Hippocampal formation (tissue), 2 donors: ENCODE measurements at places on chromosomes 4 and X.

- DNase-seq: no peak
Measured at GRCh38 chr4:25163196-25163595, 2.9 kb upstream of the SEPSECS start.

DNA sequence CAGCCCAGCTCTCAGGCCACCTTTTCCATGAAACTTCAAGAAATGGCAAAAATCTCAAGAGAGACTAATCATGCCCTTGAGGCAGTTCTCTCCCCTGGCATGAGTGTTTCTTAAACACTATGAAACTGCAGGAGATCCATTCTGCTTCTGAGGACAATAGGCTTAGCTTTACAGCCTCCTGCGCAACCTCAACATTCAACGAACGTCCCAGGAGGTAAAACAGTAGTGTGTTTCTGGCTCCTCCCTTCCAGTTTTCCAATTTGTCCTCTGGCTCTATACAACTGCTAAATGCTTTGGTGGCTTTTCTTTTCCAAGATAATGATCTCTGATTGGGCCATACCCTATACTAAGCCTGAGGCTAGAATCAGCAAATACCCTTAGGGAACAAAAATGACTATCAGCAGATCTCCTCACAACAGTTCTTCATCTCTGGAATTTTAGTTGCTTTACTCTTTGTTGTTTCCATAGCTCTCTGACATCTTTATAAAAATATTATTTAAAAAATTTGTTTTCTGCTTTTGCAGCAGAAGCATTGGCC lies 87.0 kb upstream of the FAT1 start:
- DNase-seq: no peak

DNA sequence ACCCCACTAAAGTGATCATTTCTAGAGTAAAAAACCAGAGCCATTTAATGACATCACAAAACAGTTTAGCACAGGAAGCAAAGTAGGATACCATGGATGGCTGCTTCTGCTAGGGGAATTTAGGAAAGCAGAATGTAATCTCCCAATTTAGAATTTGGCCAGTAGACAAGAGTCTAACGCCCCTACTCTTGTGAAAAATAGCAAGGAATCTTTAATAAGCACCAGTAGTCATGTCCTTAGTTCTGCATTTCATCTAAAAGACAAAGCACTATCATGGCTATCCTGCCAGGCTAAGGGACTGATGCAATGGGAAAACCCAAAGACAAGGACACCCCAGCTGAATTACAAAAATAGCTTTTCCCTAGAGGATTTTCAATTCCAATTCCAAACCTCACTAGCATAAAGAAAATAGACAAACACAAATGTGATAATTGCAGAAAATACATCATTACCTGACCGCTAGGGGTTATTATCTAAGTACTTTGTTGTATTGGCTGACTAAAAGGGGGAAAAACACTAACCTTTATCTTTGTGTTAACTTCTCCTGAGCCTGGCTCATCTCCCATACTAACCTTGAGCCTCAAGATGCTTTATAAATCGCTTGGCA lies 2.6 kb upstream of the AMMECR1 start:
- DNase-seq: no peak

GRCh38 chr4:1958276-1959103 lies 50.3 kb downstream of the NELFA start:
- DNase-seq: no peak

DNA sequence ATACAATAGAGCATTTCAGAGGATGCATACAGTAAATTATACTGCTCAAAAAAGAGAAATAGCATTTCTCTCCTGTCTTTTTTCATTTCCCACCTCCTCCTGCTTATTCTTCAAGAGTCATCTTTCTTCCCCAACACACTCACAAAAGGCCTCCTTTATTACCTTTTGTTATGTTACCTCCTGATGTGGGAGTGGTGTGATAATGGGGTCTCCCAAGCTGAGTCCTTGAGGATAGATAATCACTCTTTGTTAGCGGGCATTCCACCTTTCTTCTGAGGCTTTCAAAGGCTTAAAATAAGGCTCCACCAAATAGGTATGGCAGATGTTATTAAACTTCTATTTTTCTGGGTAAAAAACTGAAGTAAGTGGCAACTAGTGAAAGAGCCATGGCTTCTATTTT lies 159.8 kb downstream of the CPEB2 start:
- DNase-seq: no peak

GRCh38 chr4:79178760-79179159 lies 147.1 kb downstream of the NAA11 start:
- no peak for DNase-seq

DNA sequence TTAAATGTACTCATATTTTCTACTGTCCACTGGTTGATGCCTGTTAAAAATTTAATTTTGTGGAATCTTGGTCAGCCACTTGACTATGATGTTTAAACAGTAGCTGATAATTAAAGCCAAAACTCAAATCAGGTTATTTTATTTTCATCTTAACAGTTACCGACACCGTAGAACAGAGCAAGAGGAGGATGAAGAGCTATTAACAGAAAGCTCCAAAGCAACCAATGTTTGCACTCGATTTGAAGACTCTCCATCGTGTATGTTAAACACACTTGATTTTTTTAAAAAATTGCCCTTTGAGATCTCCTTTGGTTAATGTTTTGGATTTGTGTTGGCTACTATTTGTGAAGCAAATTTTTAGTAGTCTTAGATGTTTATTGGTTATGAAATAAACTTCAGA lies 10.7 kb downstream of the SMARCA5 start:
- no peak for DNase-seq

DNA sequence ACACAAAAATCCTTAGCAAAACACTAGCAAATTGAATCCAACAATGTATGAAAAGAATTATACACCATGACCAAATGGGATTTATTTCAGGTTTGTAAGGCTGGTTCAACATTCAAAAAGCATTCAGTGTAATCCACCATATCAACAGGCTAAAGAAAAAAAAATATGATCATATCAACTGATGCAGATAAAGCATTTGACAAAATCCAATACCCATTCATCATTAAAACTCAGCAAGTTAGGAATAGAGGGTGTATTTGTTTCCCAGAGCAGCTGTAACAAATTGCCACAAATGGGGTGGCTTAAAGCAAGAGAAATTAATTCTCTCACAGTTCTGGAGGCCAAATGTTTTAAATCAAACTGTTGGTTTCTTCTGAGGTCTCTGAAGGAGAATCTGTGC lies 10.7 kb downstream of the VSIG1 start:
- no peak for DNase-seq

DNA sequence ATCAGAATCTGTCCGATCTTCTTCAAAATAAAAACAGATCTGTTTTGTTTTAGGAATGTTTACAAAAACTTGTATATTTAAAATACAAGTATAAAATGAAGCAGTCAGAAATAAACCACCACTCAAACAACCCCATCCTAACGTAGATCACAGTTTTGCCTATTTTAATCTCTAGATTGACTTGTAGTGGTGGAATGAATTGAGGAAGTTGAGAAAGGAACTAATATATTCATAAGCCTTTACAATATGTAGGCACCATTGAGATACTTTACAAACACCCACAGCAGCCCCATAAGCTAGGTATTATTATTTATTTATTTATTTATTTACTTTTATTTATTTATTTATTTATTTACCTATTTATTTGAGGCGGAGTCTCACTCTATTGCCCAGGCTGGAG lies 52.3 kb upstream of the KLF3 start:
- DNase-seq: no peak

DNA sequence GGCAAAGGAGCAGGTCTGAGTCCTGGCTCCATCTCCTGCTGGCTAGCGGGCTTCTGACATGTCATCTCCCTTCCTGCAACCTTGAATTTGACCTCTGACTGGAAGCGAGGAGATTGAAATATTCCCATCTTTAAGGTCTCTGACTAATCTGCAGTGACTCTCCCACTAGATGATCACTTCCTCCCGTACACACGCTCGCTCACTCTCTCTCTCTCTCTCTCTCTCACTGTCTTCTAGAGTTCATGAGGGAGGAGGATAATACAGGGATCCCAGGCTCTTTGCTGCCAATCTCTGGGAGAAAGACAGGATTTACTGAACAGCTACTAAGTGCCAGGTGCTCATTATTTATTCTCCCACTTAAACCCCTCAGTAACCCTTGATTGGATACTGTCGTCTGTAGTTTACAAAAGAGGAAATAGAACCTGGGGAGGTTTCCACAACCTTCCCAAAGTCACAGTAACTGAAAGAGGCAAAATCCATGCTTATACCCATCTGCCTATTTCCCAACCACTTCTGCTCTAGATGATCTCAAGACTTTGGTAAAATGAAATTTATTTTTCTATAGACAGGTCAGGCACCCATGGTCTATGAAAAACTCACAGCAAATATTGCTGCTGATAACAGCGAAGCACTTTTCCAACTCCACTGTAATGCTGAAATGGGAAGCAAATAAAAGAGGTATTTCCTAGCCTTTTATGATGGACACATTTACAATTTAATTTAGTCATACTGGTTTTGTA lies 193.5 kb upstream of the C1QTNF7 start:
- no peak for DNase-seq

DNA sequence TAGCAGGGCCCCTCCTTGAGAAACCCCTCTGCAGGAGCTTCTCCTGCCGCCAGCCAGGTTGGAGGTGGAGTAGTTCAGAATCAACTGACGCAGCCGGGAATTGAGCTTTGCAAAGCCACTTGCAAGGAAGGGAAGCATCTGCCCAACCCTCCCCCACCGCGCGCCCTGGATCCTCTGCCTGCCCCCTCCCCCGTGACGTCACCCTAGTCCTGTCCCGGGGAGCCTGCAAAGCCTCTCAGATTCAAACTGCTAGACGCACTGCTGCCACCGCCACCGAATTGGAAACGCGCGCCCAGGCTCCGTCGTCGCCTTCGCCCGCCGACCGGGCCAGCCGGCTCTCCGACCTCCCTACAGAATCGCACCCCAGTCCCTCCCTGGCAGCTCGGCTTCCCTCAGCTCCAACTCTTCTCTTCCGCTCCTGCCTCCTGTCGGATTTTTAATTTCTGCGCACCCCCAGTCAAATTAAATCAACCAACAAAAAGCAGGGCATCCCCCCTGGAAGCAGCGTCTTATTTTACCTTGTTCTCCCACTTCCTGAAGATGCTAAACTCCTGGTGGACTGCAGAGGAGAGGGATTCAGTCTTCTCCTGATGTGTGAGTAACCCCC lies 3.8 kb downstream of the SLITRK2 start:
- peak; percentile 57 for DNase-seq

- DNase-seq: no peak
Measured at GRCh38 chr4:121472937-121473721, 92.3 kb upstream of the QRFPR start.

- DNase-seq: no peak
Measured at GRCh38 chr4:155819066-155819465, 47.0 kb downstream of the ASIC5 start.

DNA sequence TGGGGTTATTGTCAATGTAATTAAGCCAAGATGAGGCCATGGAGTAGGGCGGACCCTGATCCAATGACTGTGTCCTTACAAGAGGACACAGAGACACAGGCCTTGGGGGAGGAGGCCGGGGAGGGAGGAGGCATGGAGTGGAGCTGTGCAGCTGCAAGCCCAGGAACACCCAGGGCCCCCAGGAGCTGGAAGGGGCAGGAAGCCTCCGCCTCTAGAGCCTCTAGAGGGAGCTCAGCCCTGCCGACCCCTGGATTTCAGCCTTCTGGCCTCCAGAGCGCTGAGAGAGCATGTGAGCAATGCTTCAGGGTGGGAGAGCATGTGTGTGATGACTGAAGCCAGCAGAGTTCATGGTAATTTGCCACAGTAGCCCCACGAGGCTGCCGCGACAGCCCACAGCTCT lies 234.6 kb downstream of the AFAP1 start:
- DNase-seq: no peak

DNA sequence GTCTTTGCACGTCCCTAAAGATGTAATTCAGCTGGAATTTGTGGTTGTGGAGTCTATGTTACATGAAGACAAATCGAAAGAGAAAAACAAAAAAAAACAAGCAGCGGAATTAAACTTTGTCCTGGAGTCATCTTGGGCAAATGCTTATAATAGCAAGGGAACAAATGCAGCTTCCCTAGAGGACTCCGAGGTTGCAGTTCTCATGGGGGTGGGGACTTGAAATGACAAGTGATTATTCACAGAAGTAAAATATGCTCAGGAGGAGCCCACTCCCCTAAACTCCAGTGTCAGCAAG lies 362.4 kb downstream of the ARHGAP24 start:
- DNase-seq: no peak

GRCh38 chr4:38872620-38873019 lies 5.0 kb downstream of the FAM114A1 start:
- no peak for DNase-seq

DNA sequence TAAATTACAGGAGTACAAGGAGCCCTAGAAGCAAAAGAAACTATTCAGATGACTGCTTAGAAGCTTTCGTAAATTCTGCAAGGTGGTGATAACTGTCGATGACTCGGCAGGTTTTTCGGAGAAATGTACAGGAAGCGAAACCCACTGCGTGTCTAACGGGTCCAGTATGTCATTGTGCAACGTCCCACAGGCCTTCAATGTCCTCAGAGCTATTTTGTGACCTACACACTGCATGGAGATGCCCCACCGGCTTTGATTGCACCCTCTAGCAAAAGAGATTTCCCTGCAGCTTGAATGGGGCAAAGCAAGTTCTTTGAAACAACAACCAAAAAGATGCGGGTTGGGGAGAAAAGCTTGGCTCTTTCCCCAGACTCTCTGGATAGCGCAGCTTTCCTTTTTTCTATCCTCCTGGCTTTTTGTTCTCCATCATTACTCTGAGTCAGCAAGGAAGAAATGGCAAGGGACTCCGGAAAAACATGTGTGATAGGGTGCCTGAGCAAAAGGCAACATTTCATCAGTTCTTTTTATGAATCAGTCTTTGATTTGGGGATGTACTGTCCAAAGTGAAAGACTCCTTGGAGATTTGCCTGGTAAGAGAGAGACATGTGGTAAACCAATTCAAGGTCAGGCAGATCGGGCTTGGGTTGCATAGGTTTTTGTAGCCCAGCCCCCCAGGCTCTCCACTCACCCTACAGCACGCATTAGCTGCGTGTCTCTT lies 112.0 kb upstream of the TBL1X start:
- DNase-seq: no peak

- no peak for DNase-seq
Measured at GRCh38 chr4:107363125-107363524, 327.0 kb upstream of the DKK2 start.

DNA sequence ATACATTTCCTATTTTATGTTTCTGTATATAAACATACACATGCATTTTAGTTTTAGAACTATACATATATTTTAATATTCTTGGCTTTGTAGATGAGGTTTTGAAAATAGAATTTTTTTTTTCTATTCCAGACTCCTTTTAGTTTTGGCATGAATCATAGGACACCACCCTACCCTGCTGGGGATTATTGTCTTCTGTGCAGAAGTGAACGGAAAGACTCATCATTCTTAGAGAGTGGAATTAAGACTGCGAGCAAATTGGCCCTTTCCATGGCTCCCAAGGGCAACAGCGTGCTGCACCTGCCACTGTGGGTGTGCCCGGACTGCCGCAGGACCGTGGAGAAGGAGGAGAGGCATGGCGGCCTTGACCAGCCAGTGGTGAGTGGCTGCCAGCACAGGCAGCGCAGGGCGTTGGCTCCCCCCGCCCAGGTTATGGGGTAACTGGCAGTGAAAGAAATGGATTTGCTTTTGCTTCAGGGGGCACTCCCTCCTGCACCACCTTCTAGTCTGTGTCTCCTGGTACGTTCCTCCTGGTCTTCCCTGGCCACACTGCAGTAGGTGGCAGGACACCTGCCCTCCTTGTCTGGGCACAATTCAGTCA lies 59.6 kb downstream of the FAM193A start:
- no peak for DNase-seq
